T-cell (primary cell): ENCODE measurements at places on chromosomes 13 and 19.
A peak's percentile ranks its signal among the peaks of the same experiment; 100 is the strongest.

GRCh38 chr13:89568276-89568675 is 1779.2 kb upstream of the MIR17HG start:
- no peak for DNase-seq

- DNase-seq = no peak
Measured at GRCh38 chr13:34772206-34772605, 169.9 kb upstream of the NBEA start.

GRCh38 chr13:113013878-113014751 is 45.1 kb downstream of the MCF2L start:
- DNase-seq = no peak

- no peak for DNase-seq
Measured at GRCh38 chr13:46839399-46839798, 42.4 kb upstream of the ESD start.

- no peak for DNase-seq
Measured at GRCh38 chr13:41627425-41627824, 170.1 kb downstream of the RGCC start.

DNA sequence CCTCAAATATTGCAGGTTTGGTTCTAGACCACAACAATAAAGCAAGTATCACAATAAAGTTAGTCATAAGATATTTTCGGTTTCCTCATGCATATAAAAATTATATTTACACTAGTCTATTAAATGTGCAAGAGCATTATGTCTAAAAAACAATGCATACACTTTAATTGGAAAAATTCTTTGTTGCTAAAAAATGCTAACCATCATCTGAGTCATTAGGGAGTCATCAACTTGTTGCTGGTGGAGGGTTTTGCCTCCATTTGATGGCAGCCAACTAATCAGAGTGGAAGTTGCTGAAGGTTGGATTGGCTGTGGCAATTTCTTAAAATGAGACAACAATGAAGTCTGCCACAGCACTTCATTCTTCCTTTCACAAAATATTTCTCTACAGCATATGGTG is 422.3 kb upstream of the GPC6 start:
- DNase-seq = no peak

DNA sequence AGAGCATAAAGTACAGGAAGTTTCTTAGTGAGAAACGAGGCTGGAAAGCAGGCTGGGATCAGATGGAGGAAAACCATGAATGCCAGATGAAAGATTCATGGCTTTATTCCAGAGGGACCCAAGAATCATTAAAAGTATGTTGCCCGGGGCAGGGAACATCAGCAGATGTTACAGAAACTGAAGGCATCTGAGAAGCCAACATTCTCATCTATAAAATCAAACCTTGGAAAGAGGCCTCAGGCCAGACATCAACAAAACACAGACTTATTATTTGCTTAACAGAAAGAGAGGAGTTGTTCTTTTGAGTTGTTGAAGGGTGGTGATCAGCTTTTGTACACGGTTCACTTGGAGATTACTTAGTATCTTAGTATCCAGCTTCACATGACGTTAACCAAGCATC is 543.6 kb downstream of the RFC3 start:
- DNase-seq = no peak

DNA sequence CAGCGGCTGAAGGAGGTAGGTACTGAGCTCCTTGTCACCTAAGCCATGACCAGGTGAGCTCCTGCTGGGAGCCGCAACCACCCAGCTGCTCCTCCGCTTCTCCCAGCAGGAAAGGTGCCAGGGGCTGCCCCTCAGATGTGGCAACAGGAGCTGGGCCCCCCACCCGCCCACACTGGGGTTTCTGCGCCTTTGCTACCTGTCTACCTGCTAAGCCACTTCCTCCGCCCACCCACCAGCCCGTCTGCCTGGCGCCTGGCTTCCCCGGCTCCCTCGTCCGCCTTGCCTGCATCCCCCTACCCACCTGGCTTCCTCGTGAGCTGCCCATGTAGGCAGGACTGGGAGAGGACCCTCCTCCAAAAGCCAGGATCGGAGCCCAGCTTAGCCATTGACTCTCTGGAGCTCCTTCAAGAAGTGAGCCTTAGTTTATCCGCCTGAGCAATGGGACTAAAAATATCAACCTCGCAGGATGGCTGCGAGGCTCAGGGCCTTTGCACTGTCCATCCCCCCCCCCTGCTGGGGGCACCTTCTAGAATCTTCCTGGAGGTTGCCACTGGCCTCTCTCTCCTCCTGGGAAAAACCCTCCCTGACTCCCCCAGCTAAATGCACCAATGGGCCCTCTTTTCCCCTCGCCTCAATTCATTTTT is 55.8 kb upstream of the KLF2 start:
- peak; percentile 61 for DNase-seq

GRCh38 chr19:35299523-35300338 is 7.8 kb downstream of the MAG start:
- peak; percentile 14 for DNase-seq

- peak; percentile 95 for DNase-seq
Measured at GRCh38 chr19:50376166-50377050, at the start of gene NR1H2. Gene NR1H2, plus strand, starts transcription at chr19:50376457. Its CDS starts 1,149 bp downstream, at chr19:50377606.

DNA sequence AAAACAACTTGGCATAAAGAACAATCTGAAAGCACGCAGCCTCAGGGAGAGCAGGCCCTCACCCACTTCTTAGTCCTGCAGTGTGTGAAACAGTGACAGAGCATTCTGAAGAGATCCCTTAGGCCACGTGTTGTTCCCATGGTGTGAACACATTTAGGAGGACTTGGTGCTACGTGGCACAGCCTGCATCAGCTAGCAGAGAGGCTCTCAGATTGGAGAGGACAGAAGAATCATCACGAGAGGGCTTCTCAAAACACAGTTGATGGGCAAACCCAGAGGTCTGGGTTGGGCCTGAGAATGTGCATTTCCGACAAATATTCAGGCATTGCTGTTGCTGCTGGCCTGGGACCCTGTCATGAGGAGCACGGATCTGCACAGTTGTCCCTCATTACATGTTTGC is 26.1 kb upstream of the TFDP1 start:
- no peak for DNase-seq

- DNase-seq = no peak
Measured at GRCh38 chr13:51577690-51578089, 6.6 kb upstream of the WDFY2 start.

- DNase-seq = no peak
Measured at GRCh38 chr13:105177265-105177900, 1358.1 kb downstream of the EFNB2 start.

- no peak for DNase-seq
Measured at GRCh38 chr13:32024750-32025149, 6.8 kb upstream of the FRY start.

DNA sequence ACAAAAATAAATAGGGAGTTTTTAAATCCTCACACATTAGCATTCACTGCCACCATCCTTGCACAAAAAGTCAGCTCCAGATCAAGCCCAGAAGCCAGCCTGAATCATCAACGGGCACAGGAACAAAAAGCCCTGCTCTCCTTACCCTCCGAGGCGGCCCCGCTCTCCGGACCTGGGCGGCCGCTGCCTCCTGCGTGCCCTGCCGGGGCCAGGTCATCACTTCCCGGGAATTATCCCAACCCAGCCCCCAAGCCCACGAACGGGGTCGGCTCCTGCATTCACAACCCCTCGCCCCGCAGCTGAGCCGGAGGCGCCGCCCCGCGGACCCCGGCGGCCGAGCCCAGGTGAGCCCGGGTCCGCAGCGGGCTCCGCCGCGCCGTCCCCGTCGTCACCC is 754 bp downstream of the DNAJB1 start:
- peak; percentile 8 for DNase-seq

DNA sequence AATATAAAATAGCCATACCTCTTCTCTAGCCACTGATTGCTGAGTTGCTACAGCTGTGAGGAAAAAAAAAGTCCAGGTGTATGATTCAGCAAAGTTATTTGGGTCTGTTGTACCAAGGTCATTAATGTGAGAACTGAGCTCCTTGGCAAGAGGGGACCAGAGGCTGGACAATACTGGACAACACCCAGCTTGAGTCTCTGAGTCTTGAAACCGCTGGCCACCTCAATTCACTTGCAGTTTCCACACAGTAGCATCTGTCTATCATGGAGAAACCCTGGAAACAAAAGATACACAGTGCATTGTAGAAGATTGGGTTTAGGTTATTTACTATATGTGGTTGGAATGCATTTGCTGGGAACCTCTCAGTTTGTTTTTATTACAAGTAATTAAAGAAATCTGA is 60.4 kb downstream of the WDFY2 start:
- DNase-seq = no peak

DNA sequence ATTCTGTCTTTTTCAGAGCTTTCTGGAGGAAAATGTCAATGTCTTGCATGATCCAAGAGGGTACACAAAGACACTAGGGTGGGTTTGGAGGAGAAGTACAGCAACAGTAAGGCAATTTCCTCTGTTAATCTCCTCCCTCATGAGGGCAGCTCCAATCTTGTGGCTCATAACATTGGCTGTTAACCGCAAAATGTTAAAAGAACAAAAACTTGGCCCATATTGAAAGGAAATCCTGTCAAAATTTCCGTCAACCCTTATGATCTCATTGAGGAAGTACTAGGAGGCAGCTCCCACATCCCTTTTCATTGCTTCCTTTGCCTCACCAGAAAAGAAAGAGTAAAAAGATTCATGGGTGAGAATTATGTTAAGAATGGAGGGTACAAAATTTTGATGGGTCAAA is 11.6 kb downstream of the OXGR1 start:
- DNase-seq = no peak

GRCh38 chr19:30742406-30742938 is 370.3 kb downstream of the ZNF536 start:
- no peak for DNase-seq

DNA sequence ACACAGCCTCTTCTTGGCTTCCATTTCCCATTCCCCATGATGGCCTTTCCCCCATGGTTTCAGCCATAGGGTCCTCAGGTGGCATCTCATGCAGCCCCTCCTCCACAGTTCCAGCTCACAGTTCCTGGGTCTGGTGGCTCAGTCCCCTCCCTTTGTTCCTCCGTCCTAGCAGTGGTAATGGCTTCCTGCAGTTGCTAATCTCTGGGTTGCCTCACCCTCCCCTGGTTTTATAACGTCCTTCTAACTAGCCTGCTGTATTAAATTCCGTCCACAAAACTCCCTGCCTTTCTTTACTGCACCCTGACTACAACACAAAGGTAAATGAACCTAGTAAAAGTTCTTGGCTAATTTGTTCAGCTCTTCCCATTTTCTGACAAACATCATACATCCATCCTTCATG is 30.9 kb downstream of the CCDC70 start:
- no peak for DNase-seq

DNA sequence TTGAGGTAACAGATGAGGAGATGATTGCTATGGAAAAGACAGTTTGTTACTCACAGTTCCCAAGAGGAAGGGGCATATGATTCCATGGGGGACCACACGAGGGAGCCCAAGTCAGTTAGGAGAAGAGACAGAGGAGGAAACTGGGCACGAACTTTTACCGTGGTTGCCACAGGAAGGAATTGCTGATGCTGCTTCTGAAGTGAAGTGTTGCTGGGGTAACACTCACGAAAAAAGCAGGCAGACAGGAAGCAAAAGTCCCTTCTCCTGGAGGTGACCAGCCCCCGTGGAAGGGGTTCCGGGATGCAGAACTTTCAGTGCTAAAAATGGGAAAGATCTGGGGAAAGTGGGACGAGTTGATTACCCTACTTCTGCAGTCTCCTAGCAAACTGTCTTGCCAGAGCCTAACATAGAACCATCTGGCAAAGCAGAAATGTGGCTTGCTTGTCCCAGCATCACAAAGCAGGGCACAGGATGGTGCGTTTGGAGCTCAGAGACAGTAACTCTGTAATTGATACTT is 35.4 kb upstream of the MAP3K10 start:
- DNase-seq = no peak

- no peak for DNase-seq
Measured at GRCh38 chr19:53983457-53984289, 7.8 kb upstream of the CACNG6 start.

GRCh38 chr13:89066868-89067466 is 1395.8 kb downstream of the SLITRK5 start:
- DNase-seq = no peak

- DNase-seq = no peak
Measured at GRCh38 chr19:4447327-4448146, 10.1 kb downstream of the UBXN6 start.

GRCh38 chr13:80823472-80823871 is 482.5 kb upstream of the SPRY2 start:
- no peak for DNase-seq

GRCh38 chr13:27962982-27963381 is 6.1 kb downstream of the CDX2 start:
- no peak for DNase-seq

DNA sequence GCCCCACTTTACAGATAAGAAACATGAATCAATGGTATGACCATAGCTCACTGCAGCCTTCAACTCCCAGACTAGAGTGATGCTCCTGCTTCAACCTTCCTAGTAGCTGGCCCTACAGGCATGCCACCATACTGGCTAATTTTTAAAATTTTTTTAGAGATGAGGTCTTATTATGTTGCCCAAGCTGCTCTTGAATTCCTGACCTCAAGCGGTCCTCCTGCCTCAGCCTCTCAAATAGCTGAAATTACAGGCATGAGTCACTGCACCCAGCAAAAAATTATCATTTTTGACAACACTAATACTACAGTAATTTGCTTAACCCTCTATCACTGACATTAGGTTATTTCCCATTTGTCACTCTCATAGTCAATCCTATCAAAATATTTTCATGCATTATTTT is 14.7 kb downstream of the CAB39L start:
- DNase-seq = no peak

DNA sequence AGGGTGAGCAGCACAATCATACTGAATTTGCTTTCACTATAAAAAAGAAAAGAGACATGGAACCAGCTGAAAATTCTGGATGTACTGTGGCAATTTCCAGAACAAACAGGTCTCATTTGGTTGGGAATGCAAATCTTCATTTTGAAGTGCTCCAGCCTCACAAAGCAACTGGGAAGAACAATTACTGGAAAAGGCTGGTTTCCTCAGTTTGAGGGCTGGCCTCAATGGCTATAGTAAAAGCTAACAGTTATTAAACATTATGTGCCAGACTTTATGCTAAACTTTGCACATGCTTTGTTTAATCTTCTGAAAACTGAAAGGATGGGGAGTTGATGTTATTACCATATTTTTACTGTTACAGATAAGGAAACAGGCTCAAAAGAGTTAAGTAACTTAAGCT is 3.0 kb downstream of the OBI1 start:
- DNase-seq = no peak

- no peak for DNase-seq
Measured at GRCh38 chr19:12611361-12611699, 610 bp downstream of the ZNF791 start.

DNA sequence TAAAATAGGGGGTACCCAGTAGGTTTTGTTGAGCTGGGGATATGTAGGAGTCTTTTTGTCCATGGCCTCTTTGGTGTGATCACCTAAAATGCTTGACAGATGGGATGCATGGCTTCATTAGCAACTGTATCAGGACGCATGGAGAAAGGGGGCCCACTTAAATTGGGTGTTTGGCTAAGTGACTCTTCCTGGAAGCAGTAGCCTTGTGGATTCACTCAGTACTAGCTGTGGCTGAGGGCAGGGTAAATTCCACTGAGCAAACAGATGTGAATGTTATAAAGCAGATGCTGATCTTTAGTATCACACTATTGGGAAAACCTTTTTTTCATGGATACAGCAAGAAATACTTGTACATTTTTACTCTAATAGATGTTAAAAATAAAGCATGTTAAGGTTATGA is 140.0 kb downstream of the FGF14 start:
- no peak for DNase-seq

GRCh38 chr19:17479325-17479791 is 9.0 kb downstream of the SLC27A1 start:
- no peak for DNase-seq
